Psoas muscle (tissue), 8 donors: ENCODE measurements at places on chromosomes 1 and 21.

- DNase-seq, result no peak
These were observed 413.9 kb downstream of the DUSP10 start for GRCh38 chr1:221327954-221328353.

DNA sequence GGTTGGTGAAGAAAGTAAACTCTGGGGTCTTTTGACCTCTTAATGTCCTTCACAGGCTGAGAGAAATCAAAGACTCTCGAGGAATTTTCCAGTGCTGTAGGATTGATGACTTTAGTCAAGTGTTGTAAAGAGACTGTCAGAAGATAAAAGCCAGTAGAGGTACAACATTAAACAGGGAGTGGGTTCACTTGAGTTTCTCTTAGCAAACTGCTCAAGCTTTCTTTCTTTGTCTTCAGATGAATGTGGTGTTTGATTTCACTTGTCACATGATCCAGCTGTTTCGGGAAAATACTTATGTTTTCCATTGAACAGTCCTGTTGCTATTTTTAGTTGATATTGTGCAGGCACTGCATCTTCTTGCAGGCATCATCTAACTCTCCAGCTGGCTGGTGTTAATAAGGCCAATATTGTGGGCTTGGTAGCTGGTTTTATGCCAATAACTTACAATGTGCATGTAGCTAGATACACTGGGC, 45.6 kb downstream of the XCL2 start:
- no peak for DNase-seq

- DNase-seq, result no peak
These were observed 27.6 kb downstream of the KIRREL1 start for GRCh38 chr1:158020886-158021620.

DNA sequence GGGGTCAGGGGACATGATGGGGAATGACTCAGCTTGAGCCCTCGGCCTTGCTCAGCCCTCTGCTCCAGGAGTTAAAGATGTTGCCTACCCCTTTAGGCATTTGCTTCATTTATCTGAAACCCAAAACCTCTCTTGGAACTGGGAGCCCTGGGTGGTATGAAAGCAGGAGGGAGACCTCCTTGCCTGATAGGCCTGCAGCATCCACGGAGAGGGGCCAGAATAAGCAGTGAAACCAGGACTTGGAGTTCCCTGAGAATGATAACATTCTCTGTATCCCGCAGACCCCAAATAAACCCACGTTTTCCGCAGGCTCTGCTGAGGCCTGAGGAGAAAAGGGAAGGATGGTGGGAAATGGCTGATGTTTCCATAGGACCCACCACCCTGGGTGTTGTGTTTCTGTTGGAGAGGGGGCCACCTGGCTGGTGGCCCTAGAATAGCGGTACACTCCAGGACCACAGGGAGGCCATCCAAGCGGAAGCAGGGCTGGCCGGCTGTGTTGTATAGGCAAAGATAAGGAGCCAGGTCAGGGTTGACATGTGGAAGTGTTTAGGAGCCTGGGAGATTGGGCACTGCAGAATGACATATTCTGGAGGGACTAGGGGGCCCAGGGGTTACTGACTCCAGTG, 77.4 kb downstream of the FOXD2 start:
- no peak for DNase-seq

DNA sequence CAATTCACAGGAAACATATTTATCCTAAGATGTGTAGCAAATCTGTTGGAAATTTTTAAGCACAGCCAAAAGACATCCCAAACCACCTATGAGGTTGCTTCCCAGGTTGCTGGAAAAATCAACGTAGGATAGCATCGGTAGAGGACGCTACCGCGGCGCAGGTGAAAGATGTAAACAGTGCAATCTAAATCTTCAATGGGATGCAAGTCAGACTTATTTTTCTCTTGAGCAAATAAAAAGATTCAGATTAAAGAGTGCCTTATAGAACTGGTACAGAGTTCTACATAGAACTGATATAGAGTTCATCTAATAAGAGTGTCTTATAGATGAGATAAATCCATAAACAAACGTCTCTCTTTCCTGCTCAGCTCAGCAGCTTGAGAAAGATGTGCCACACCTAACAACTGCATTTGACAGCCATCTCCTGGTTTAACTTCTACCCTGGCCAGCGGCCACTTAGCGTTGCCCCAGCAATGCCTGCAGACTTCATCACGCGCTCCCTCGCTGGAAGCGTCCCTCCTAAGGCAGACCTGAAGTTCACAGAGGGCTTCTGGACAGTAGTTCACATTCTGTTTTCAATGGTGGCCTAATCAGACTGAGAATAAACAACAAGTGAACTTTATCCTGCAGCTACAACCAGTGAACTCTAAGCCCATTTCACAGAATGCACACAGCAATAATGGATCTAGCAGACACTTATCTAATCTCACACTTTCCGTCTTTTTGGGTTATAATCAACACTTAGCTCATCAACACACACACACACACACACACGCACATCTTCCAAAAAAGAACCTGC, 164.5 kb downstream of the TOMM20 start:
- DNase-seq, result peak; percentile 55

GRCh38 chr1:186753241-186753640, 73.0 kb upstream of the PTGS2 start:
- DNase-seq, result no peak

DNA sequence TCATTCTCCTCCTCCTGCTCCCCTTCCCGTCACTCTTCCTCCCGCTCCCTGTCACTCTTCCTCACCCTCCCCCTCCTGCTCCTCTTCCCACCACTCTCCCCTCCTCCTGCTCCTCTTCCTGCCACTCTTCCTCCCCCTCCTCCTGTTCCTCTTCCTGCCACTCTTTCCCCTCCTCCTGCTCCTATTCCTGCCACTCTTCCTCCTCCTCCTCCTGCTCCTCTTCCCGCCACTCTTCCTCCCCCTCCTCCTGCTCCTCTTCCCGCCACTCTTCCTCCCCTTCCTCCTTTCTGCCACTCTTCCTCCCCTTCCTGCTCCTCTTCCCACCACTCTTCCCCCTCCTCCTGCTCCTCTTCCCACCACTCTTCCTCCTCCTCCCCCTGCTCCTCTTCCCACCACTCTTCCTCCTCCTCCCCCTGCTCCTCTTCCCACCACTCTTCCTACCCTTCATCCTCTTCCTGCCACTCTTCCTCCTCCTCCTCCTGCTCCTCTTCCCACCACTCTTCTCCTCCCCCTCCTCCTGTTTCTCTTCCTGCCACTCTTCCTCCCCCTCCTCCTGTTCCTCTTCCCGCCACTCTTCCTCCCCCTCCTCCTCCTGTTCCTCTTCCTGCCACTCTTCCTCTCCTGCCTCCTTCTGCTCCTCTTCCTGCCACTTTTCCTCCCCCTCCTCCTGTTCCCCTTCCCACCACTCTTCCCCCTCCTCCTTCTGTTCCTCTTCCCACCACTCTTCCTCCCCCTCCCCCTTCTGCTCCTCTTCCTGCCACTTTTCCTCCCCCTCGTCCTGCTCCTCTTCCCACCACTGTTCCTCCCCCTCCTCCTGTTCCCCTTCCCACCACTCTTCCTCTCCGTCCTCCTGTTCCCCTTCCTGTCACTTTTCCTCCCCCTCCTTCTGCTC, 28.7 kb upstream of the ARTN start:
- DNase-seq, result no peak

- DNase-seq, result no peak
These were observed 36.8 kb upstream of the RUNX3 start for GRCh38 chr1:24966724-24967346.

DNA sequence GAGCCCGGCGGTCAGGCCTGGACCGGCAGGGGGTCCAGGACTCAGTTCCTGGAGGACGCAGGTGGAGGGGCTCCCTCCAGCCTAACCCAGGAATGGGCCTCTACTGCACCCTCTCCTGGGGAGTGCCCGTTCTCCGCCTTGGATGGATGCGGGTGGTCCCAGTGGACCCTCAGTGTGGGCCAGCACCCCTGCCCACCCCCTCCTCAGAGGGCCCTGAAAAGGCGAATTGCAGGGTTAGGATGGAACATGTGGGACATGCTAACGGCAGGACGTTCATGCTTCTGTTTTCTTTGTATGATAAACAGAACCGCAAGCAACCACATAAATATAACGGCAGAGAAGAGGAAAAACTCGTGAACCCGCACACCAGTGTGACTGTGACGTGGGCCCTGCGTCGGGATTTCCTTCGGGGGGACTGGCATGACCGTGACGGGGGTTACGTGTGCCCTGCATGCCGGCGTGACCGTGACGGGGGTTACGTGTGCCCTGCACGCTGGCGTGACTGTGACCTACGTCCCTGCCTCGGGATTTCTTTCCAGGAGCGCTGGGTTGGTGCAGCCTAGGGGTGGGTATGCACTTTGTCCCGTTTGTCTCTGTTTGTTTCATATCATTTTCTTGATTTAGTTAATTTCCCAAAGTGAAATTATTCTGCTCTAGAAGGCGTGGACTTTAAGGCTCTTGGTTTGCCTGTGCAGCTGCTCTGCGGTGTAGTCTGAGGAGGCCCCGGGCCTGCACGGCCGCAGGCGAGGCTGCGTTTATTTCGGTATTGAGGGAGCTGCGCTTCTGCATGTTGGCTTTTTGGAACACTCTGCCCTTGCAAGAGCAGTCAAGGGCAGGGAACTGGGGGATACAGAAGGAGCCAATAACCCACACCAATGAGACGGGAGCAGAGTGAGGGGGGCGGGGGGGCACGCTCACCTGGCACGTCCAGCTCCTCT, 3.1 kb downstream of the FTCD start:
- no peak for DNase-seq
